Stimulated activated CD8-positive, alpha-beta memory T cell treated with anti-CD3 and anti-CD28 coated beads, Interleukin-4, amount 100 ng/mL, for 1 hour (primary cell): ENCODE measurements at places on chromosomes 11 and 22.

GRCh38 chr11:69200331-69201065 is 44.8 kb downstream of the SMIM38 start:
- no peak for DNase-seq

DNA sequence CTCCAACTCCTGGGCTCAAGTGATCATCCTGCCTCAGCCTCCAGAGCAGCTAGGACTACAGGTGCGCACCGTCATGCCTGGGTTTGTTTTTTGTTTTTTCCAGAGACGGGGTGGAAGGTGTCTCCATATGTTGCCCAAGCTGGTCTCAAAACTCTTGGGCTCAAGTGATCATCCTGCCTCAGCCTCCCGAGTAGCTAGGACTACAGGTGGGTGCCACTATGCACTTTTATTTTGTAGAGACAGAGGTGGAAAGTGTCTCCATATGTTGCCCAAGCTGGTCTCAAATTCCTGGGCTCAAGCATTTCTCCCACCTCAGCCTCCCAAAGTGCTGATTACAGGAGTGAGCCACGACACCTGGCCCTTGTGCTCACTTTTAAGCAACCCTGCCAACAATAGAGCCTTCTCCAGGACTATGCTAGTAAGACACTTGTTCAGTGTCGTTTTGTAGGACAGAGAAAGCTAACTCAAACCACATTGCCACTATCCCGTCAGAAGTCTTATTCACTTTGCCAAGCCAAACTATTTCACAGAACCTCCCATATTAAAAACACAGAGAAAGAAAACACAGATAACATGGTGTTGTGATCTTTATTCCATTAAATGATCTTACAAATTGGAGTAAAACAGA is 9.4 kb upstream of the PLAAT3 start:
- no peak for DNase-seq

DNA sequence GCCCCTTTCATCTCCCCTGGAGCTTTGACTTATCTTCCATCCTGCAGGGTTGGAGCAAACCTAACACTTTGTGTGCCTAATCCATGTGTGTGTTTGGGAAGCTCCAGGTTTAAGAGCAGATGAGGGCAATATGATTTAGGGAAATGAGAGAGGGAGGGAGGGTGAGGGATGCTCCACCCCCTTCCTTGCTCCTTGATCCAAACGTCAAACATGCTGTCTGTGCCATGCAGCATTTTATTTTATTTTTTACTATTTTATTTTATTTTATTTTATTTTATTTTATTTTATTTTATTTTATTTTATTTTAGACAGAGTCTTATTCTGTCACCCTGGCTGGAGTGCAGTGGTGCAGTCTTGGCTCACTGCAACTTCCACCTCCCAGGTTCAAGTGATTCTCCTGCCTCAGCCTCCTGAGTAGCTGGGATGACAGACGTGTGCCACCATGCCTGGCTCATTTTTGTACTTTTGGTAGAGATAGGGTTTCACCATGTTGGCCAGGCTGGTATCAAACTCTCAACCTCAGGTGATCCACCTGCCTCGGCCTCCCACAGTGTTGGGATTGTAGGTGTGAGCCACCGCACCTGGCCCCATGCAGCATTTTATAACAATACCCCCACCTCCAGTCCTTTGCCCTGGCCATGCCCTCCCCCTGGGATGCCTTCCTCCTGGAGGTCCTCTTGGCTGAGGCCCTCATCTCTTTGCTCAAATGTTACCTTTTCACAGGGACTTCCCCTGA is 52.6 kb upstream of the CRYBB3 start:
- DNase-seq, result no peak

DNA sequence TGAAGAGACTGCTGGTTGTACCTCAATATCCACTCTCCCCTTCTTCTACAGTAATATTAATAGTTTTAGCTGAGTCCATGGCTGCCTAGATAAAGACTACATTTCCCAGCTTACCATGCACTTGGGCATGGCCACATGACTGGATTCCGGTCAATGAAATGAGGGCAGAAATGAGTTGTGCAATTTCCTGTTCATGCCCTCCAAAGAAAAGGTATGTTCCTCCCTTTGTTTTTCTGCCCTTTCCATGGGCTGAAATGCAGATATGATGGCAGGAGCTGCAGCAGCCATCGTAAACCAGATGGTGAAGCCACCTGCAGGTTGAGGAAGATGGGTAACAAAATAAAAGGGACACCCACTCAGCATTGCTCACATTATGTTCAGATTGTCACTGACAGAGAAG is 15.3 kb upstream of the ELFN2 start:
- no peak for DNase-seq

GRCh38 chr11:71442880-71443279 is 5.3 kb downstream of the DHCR7 start:
- no peak for DNase-seq

GRCh38 chr11:100445231-100445735 is 241.8 kb upstream of the ARHGAP42 start:
- no peak for DNase-seq

DNA sequence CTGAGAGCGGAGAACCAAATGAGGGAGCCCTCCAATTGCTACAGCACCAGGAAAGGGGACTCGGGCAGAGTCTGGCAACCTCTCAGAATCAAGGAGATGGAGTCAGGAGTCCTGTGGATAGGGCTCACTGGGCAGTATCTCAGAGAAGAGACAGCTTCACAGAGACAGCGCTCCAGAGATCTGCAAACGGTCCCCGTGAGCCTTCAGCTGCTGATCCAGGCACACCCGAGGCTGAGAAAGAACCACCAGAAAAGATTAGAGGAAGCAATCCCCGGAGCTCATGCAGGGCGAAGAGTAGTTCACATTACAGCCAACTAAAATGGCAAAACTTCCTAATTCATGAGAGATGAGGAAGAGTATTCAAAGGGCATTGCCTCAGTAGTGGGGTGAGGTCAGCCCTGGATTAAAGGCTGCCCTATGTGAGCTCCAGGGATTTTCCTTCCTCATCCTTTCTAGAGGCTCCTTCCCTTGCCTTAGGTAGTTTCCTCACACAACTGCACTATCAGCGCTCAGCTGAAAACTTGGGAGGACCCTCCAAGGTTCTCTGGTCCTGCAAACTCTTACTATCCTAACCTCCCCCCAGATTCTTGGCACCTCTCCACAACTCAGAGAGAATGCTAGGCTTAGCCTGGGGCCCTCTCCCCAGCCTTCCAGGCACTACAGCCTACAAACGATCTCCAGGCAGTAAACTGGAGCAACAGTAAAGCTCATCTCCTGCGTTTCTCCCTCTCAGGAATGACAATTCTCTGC is 23.7 kb downstream of the SCN4B start:
- DNase-seq, result no peak

- no peak for DNase-seq
Observed at GRCh38 chr22:20491346-20491745, 4.2 kb downstream of the KLHL22 start.

- DNase-seq, result no peak
Observed at GRCh38 chr11:46064221-46064620, 57.0 kb downstream of the PHF21A start.

DNA sequence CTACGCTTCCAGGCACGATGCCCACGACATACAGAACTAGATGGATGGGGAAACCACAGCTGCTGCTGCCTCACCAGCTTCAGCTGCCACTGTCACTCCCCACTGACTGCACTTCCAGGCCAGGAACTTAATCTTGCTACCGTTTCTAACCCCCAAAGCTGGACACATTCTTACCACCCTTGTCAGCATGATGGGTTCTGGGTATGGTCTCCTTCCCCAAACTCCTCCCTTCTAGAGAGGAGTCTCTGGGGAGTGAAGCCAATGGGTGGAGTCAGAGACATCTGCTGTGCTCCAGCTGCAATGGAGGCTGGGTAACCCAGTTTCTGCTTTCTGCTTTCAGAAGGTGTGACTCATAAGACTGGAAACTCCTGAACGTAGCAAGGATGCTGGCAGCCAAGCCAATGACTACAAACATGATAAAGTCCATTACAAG is 87.0 kb upstream of the THY1 start:
- DNase-seq, result no peak

- no peak for DNase-seq
Observed at GRCh38 chr11:78643676-78644056, 69.0 kb upstream of the NARS2 start.
